ENCODE measurements at places on chromosomes 3 and 15. TPM values are rescaled to one million over a fixed set of nuclear protein-coding genes. Genes with fewer than 3 reads are reported as not detected.

The AADACL2 gene
- total RNA-seq: not detected

The GOLGA6A gene
- 0.07 TPM for total RNA-seq

The CDC25A gene
- total RNA-seq: 9.2 TPM

The RETNLB gene
- not detected for total RNA-seq

The FBXO40 gene
- not detected for total RNA-seq

The FGD5 gene
- total RNA-seq: not detected

The SLC22A13 gene
- not detected for total RNA-seq

Measured in A549 treated with Mapracorat at 1 μM for 4 hours (cell line).